ENCODE measurements at places on chromosomes 1 and 21.

DNA sequence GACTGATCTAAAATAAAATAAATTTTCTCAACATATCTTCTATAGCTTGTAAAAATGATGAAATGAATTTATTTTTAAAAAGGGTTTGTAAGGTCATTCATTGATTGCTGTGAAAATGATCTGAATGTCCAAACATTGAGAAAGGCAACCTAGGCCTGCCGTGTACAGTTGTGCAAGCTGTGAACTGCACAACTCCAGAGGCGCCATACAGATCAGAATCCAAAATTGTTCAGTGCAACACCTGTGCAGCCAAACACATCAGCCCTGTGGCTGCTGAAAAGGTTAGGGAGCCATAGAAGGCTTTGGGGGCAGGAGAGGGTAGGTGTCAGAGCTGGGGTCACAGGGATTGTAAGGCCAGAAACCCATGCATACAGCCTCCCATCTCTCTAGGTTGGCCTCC is 9.9 kb upstream of the ZC3H12A start:
- DNase-seq: no peak

- DNase-seq: no peak
Measured at GRCh38 chr1:226097866-226098625, 35.5 kb downstream of the H3-3A start.

- no peak for DNase-seq
Measured at GRCh38 chr1:53395671-53396215, 63.5 kb upstream of the DMRTB1 start.

DNA sequence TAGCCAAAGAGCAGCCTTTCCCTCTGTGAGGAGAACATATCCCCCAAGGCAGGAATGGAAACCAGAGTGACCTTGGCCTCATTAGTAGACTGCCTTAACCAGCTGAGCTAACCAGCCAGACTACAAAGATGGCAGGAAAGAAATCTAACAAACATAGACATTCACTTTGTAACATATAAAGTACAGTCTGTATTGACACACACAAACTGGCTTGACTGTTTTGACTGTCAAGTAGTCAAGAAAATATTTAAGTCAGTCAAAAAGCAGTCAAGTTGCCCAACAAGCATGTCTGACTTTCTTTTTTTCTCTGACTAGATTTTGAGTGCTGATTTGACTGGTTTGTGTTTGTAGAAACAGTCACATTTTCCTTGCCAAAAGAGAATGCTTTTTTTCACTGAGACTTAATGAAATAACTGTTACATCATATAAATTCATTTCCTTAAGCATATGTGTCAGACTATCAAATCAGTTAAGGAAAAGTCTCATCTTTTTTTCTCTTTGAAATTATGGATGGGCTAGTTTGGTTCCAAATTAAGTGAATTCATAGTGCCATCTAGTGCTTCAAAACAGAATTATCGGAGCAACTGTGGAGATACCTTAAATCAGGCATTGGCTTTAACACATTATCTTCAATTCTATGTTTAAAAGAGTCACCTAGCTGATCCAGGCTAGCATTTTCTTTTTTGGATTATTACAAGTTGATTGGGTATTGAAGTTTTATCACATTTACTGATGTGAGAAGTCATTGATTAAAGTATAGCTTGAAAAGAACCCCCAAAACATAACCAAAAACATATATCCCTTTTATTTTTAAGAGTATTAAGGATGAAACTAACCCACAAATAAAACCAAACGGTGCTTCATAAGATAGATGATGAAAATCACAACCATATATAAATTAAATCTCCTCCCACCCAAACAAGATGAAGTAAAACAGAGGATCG is 75.0 kb downstream of the ATP6V1G3 start:
- no peak for DNase-seq

- no peak for DNase-seq
Measured at GRCh38 chr1:46053734-46054133, 78.7 kb downstream of the PIK3R3 start.

DNA sequence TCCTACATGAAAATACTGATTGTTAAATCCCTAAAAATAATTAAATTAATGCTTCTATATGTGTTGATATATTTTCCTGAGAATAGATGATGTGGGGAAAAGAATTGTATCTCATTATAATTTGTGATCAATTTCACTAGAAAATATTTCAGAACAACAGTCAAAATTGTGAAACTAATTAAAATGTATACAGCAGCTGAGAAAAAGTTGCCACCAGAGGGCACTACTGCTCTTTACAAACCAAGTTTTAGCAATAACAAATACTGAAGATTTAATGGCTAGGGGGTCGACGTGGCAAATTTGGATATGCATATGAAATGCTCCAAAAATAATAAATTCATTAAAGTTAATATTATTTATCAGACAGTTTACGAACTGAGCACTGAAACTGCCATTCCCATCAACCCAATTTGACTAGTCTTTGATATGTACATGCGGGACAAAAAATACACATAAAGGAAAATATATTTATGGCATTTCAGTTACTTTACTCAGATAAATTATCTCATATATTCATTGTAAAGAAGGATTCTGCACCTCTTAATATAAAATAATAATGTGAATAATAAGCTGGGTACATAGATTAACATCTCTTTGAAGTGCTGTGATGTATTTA is 96.3 kb upstream of the TMPRSS15 start:
- no peak for DNase-seq

- no peak for DNase-seq
Measured at GRCh38 chr21:15966231-15966630, 236.4 kb downstream of the USP25 start.

DNA sequence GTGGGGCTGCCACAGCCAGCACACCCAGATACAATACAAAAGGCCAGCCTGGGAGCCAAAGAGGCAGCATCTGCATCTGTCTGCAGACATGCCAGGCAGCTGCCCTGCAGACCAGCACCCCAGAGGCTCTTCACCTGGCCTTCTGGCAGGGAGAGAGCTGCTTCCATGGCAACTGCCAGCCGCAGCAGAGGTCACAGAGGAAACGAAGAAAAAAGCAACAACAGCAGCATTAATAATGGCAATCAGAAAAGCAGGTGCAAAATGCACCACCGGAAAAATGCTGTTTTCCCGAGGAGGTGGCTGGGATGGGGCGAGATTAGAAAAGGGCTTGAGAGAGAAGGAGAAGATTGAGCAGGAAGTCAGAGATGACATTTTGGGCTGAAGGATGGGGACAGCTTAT is 309.5 kb downstream of the PCP4 start:
- DNase-seq: no peak

GRCh38 chr1:63593886-63594605 is 835 bp downstream of the PGM1 start:
- DNase-seq: peak; percentile 62

DNA sequence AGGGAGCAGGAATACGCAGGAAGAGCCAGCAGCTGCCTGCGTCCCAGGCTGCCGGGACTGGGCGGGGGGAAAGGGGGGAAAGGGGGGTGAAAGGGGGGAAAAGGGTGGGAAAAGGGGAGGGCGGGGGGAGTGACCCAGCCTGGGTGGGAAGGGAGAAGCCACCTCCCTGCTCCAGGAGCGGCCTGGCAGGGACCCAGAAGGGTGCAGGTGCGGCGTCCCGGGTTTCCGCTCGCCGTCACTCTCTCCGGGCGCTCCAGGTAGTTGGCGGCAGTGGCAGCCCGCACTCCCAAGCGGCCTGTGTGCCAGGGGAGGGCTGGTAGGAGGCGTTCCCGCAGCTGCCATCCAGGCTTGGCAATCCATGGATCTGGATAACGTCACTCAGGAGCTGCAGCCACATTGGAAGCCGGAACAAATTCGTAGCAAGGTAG is 141.0 kb upstream of the NGF start:
- DNase-seq: no peak

- peak; percentile 29 for DNase-seq
Measured at GRCh38 chr1:153535242-153536011, at the start of gene S100A6. TSS of gene S100A6 (minus strand) at chr1:153535991. CDS start at chr1:153535339, 652 bp downstream.

- no peak for DNase-seq
Measured at GRCh38 chr1:182713939-182714338, 29.6 kb upstream of the RGS8 start.

DNA sequence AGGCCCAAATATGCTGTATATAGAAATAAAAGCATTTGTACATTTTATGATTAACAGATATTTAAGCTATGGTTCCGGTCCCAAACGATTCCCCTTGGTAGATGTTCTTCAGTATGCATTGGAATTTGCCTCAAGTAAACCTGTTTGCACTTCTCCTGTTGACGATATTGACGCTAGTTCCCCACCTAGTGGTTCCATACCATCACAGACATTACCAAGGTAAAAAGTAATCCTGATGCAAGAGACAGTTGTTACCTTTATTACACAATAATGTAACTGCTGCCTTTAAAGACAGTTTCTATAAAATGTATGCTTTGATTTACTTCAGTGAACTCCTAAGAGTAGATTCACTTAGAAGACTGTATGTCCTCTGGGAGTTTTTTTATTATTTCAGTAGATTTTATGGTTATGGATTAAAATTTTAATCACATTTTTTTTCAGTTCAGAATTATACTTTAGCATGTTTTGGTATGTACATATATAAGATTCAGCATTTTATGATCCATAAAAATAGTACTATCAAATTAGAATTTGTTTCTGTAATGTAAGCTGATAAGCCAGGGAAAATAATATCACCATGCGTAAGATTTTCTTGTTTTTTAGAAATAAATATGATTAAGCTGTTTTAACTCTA is 96.5 kb downstream of the USP25 start:
- DNase-seq: no peak

DNA sequence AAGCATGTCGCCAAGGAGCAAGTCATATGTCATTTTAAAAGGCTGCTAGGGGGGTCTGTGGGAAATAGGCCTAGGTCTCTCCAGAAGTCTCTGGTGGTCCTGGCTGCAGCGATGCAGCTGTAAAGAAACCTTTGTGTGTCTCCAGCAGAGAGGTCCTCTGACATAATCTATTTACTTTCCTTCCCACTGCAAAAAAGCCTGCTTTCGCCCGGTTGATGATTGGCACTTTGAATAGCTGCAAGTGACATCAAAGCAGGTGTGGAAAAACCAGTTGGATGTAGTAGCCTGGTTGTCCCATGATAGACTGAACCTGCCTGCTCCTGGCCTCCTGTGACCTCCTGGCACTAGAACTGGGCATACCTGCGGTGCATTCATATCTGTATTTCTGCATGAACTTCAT is 13.8 kb downstream of the RASSF5 start:
- DNase-seq: no peak

- DNase-seq: no peak
Measured at GRCh38 chr1:230568676-230569075, 73.6 kb upstream of the COG2 start.

- DNase-seq: no peak
Measured at GRCh38 chr1:43315481-43315880, 14.7 kb downstream of the TIE1 start.

DNA sequence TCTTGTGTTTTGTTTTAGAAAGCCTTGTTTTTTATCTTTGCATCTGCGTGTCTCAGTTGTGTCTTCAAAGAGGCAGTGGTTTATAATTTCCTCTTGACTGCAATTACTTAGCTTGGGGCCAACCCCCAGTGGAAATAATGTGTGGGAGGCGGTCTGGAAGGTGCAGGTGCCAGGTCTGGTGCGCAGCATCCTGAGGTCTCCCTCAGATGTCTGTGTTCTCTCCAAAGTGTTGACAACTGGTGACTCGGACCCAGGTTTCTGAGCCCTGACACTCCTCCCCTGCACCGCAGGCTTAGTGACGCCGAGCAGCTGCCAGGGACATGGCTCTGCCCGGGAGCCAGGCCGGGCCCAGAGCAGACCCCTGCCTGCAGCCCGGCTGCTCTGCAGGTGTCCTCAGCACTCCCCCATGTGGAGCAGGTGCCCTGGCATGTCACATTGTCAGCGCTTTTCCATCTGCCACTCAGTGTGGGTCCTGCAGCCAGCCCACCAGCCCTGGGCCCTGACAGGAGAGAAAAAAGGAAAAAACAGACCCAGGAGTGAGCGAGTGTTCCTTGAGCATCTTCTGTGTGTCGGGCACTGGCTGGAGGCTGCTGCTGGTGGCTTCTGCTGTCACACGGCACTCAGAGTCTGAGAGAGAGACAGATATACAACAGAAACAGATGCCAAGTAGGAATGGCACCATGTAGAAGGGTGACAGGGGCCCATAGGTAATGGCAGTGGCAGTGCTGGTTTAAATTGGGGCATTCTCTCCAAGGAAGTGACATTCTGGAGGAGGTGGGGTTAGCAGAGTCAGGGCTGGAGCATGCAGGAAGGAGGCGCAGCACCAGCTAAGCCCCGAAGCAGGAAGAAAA is 24.8 kb upstream of the SELENON start:
- DNase-seq: peak; percentile 81

- no peak for DNase-seq
Measured at GRCh38 chr1:87279966-87280535, 48.6 kb upstream of the LMO4 start.

GRCh38 chr1:21546122-21546825 is 37.1 kb downstream of the ALPL start:
- DNase-seq: no peak

DNA sequence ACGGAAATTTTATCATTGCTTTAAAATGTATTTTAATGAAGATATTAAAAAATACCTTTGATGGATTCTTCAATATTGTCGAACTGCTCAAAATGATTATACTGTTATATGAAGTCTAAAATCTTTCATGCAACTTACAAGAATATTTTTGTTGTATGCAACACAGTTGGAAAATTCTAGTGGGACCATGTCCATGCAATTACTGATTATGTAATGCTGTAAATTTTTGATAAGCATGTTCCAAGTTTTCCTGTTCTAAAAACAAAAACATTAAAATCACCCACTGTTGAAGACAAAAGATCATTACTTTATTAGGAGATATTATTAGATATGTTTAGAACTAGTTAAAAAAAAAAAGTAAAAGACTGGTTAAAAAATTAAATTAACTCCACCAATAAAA is 132.8 kb downstream of the NFIA start:
- no peak for DNase-seq

DNA sequence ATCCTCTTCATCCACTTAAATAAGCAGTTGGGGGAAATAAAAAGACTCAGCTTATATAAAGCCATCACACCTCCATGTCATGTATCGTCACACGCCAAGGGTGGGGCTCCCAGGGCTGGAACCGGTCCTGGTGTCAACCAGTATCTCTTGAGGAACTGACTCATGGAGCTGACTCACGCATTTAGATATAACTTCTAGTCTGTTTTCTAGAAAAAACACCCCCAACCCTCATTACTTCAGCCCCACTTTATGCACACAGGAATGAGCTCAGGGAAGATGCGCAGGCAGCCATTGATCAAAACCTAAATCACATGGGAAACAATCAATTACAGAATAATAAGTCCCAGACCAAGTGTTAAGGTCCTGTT is 6.9 kb upstream of the IL22RA1 start:
- DNase-seq: no peak

- no peak for DNase-seq
Measured at GRCh38 chr1:94322696-94323095, 85.3 kb upstream of the ARHGAP29 start.

DNA sequence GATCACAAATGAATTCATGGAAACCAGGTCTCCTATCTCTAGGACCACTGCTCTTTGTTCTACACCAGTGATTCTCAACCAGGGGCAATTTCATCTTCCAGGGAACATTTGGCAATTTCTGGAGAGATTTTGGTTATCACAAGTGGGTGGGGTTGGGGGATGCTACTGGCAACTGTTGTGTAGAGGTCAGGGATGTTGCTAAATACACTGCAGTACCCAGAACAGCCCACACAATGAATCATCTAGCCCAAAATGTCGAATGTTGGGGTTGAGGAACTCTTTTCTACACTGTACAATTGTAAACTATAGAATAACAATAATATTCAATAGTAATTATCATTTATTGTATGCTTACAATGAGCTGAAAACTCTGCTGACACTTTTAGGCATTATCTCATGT is 55.7 kb upstream of the UBE2U start:
- no peak for DNase-seq
